ENCODE measurements at places on chromosomes 6 and 20.

DNA sequence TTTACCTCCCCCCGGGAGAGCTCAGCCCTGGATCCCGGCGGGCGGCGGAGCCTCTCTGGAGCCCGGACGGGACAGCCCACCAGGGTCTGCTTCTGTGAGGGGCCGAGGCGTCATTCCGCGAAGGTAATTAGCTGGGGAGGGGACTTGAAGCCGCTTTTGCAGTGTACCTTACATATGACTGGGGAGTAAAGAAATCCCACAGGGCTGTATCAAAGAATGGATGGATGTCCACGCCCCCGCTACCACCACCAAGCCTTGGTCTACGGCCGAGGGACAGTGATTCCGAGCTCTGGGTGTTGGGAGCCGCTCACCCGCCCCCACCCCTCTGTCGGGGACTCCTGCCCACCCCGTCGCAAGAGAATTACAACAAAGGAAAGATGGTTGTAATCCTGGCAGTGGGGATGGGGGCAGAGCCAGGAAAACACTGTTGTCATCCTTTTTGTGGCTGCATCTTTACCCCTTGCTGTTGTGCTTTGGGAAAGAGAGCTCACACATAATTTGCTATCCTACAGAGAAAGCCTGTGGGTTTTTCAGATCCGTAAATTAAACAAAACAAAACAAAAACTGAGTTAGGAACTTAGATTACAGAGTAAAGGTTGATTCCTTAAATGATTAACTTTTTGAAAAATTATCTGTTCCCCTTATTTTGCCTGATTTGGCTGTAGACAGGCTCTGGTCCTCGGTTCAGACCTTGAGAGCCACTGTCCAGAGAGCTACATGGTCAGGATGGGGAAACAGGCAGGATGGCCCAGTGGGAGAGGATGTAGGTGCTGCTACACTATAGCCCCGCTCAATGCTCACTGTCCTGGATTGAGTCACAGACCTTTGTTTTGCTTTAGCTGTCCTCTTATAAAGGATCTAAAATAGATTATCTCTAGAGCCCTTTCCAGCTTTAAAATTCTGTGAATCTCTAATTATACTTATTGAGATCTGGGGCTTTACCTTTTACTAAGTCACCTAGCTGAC, 997 bp upstream of the FBXO30 start:
- peak; percentile 12 for DNase-seq

DNA sequence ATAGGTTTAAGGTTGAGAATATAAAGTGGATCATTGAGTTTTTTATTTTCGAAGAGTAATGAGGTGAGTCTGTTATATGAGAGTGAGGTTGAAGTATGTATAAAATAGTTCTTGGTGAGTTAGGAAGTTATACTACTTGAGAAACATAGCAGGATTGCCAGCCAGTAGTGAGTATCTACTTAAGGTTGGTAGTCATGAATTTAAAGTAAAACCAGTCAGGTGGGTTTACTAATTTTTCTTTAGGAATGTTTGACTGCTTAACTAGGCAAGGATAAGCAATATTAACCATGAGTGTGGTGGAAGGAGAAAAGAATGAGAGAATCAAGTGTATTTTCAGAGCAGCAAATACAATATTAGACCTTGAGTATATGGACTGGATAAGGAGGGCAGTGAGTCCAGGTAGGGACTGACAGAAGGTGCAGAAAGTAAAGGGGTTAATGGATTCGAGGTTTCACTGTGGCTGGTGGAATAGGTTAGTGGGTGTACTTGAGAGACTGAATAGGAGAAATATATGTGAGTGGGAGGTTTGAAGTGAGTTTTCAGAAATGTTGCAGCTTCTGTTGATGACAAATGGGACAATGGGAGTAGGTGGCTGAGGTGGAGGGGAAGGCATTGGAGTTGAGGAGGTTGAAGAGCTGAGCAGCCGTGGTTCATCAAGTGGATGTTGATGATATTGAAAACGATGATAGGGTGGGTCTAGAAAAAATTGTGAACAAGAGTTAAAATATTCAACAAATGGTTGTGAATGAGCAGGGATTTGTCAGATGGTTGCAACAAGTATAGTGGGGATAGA, 232.5 kb upstream of the ASCC3 start:
- DNase-seq, result no peak

- DNase-seq, result no peak
These were observed 14.2 kb upstream of the BNIP5 start for GRCh38 chr6:36350681-36351571.

DNA sequence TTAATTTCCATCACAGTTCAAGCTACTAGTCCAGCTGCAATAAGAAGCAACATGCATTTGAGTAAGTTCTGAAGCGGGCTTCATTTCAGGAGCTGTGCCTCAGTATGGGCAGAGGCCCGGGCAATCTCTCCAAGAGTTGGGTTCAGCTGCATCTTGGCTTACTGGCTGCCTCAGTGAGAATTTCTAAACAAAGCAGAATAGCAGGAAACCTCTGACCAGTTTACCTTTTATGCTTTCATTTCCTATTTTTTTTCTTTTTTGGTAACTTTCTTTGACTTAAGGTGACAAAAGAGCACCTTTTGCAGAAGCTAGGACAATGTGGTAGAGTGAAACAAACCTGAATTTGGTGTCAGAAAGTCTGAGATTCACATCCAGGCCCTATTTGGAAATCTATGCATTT, 51.0 kb upstream of the FBXO30 start:
- DNase-seq, result no peak

GRCh38 chr6:93917216-93917615, 497.9 kb upstream of the EPHA7 start:
- DNase-seq, result no peak

DNA sequence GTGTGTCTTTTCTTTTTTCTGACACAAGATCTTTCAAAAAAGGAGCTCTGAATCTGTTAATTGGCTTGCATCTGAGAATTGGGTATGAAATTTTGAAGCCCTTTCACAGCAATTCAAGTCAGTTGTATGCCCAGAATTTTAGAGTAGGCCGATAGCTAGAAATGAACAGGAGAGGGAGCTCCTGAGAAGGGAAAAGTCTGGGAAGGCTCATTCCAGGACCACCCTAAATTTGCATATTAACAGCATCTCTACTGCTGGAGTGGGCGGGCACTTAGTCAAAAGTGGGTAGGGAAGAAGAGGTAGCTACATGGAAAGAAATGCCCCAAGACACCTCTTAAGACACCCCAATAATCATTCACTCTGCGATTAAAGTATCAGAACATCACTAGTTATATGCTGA, 928.3 kb downstream of the TBC1D32 start:
- no peak for DNase-seq

- no peak for DNase-seq
These were observed 70.6 kb downstream of the MRPL14 start for GRCh38 chr6:44056392-44057237.

- DNase-seq, result no peak
These were observed 4.6 kb upstream of the NKX2-2 start for GRCh38 chr20:21518292-21518991.

- DNase-seq, result no peak
These were observed 179.4 kb upstream of the JAG1 start for GRCh38 chr20:10853176-10853575.
